ENCODE measurements at places on chromosomes 4 and X.

- no peak for DNase-seq
Observed at GRCh38 chr4:21768349-21769310, 179.9 kb downstream of the KCNIP4 start.

- DNase-seq = no peak
Observed at GRCh38 chrX:51862920-51863319, 30.5 kb upstream of the MAGED1 start.

DNA sequence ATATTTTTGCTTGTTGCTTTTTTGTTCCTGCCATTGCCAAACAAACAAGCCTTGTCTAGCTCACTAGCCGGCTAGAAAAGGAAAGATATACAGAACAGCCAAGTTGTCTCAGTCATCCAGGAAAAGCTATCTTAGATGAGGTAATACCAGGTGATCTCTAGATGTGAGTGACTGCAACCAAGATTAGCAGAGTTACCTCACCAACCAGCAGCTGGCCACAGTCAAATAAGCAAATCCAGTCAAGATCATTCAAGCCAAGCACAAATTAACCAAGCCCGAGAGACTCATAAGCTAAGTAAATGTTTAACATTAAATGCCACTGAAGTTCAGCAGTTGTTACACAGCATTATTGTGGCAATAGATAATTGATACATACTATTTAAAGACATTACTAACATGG, 108.6 kb downstream of the CENPC start:
- no peak for DNase-seq

DNA sequence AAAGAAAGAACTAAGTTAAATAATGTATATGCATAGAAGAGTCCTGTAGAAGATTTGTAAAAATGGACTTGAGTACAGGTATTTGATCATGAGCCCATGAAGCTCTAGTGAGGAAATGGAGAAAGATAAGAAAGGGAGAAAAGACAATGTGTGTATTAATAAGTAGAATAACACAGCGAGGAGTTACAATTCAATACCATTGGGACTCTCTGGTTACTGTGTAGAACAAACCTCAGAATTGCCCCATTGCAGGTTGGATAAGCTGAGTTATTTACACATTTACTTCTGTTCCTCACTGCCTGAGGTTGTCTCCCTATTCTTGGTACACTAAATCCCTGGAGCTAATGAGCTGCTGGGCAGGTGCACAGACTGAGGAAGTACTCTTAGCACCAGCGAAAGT, 33.3 kb downstream of the BANK1 start:
- no peak for DNase-seq

- DNase-seq = no peak
Observed at GRCh38 chr4:145732001-145732815, 52.3 kb downstream of the C4orf51 start.

- no peak for DNase-seq
Observed at GRCh38 chr4:134001057-134001456, 200.5 kb downstream of the PABPC4L start.

DNA sequence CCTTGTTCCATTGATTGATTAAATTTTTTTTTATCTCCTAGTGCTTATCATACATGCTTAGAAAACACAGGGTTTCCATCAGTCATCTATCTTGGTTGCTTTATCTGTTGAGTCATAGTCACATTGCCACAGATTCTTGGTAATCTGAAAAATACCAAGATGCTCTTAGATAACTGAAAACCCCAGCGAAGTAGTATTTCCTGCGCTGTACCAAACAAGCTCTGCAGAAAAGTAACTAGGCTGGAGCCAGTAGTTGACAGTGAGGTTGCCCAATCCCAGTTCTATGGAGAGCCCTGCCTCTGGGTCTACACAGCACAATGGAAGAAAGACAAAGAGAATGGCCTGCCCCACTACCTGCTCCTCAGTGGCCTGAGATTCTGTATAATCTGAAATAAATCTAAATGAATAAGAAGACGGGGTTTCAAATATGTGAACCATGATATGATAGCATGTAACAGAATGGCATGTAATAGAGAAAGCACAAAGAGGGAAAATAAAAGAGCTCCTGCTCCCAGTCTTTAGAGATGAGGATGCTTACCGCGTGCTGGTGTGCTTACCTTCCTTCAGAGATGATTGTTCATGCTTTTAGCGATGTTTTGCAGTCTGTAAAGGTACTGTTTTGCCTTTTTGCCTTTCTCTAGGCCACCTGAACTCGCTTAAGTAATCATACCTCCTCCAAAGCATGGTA, 55.3 kb upstream of the RAPGEF2 start:
- no peak for DNase-seq

GRCh38 chr4:60020389-60020788, 1179.7 kb upstream of the ADGRL3 start:
- DNase-seq = no peak

- DNase-seq = peak; percentile 80
Observed at GRCh38 chr4:8645753-8646124, 53.2 kb downstream of the CPZ start.

- no peak for DNase-seq
Observed at GRCh38 chrX:153717445-153717844, 6.7 kb downstream of the BCAP31 start.

DNA sequence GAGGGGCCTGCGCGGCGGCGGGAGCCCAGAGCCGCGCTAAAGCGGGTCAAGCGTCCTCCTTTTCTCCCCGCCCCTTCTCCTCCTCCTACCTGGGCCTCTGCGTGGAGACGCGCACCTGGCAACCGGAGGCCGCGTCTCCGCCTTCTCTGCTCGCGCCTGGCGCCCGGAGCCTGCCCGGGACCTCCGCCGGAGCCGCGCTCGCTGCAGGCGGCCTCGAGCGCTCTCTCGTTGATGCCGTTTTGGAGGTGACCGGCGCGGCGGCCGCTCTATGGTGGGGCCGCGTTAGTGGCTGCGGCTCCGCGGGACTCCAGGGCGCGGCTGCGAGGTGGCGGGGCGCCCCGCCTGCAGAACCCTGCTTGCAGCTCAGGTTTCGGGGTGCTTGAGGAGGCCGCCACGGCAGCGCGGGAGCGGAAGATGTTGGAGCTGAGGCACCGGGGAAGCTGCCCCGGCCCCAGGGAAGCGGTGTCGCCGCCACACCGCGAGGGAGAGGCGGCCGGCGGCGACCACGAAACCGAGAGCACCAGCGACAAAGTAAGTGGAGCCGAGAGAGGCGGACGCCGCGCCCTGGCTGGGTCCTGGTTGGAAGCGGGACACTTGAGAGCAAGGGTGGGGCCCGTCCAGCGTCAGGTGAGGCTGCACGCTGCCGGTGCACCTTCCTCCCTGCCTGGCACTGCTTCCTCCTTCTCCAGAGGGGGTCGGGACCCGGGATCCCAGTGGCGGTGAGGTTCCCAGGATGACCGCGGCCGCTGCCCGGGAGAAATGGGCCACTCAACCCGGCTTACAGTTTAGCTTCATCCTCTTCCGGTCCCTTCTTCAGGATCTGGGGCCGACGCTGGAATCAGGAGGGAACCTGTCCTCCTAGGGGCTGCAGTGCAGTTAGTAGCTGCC, at the start of gene CDS1:
CDS1 (plus strand) TSS at position 140 of the 888 bp plus-strand sequence; CDS start at position 415, 275 bp downstream.
- DNase-seq = no peak

- DNase-seq = peak; percentile 23
Observed at GRCh38 chrX:580030-580429, 50.6 kb upstream of the SHOX start.

DNA sequence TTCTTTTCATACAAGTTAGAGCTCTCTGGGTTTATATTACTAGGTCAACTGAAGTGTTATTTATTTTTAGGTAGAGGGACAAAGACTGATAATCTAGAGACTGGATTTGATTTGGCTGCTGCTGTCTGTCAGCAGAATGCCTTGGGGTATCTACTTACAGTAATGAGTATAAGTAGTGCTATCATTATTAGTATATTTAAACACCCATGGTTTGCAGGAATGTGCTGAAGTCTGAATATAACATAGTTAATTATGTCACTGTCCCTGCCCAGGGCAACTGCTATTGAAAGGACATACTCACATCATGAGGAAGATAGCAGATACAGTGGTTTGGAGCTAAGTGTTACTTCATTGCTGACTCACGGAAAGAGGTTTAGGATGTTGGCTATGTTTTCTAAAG, 76.2 kb downstream of the PRRG1 start:
- DNase-seq = no peak

GRCh38 chrX:49082271-49082871, 2.7 kb upstream of the WDR45 start:
- no peak for DNase-seq

DNA sequence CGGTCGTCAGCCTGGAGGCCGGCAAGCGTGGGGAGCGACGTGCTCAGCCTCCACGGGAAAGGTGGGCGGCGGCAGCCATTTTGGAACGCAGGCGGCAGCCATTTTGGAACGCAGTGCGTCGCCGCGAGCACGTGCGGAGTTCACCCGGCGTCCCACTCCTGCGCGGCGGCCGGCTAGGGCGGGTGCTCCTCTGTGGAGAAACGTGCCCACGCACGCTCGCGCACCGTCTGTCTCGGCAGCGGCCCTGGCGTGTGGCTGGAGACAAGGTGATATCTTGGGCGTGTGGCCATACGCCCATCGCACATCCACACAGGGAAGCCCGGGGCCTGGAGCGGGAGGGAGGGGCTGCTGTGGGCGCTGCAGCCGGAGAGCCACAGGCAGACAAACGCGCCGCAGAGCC, 21.1 kb downstream of the CPLX1 start:
- DNase-seq = no peak

Data from osteocyte (in vitro differentiated cells).